ENCODE measurements at places on chromosomes 13 and 19.

- peak; percentile 72 for DNase-seq
Observed at GRCh38 chr19:3162418-3163229, 15.9 kb upstream of the S1PR4 start.

- DNase-seq = no peak
Observed at GRCh38 chr13:40966298-40966697, 52.8 kb downstream of the ELF1 start.

GRCh38 chr13:102993348-102993747 is 72.9 kb downstream of the SLC10A2 start:
- DNase-seq = no peak

DNA sequence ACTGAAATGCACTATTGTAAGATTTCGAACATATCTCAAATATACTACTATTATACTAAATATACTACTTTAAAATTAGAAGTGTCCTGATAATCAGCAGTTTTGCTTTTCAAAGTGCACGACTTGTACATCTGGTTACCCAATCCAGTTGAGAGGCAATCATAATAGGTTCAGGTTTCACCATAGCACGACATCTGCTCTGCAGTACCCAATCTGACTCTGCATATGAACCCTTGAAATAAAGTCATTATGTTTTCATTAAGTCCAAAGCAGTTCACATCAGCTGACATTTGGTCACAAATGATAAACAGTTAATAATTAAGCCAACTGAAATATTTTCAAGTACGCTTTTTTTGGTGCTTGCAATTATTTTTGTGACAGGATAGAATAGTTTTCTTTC is 90.6 kb downstream of the PCDH9 start:
- no peak for DNase-seq

DNA sequence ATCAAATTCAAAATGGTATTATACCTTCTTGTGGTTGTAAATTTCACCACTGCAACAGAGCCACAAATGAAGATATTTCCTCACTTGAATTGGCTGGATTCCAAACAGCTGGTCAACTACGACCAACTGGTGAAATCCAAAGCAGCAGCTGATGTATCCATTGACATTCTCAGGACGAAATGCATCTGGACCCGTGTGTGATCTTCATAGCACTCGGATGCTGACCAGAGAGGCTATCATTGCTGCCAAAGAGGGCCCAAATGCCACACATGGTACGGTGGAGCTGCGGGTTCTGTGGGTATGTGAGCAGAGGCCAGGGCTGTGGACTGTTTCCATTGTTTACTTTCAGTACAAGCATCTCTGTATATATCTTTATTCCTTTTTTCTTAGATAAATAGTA is 25.6 kb upstream of the PCCA start:
- no peak for DNase-seq

GRCh38 chr19:35559781-35560180 is 3.7 kb downstream of the ATP4A start:
- DNase-seq = no peak

DNA sequence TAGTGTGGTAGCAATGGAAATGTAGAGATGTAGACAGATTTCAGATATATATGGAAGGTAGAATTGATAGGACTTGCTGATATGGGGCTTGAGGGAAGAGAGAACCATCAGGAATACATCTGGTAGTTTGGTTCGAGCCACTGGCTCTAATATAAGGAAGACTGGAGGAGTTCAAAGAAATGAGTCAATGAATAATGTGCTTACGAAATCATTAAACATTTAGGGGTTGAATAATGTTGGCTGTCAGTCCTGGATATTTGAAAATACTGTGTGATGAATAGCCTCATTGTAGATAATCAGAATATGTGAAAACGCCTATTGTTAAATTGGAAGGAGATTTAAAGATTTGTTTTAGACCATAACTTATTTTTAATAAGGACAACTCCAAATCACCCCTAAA is 21.6 kb downstream of the SGCG start:
- DNase-seq = no peak

DNA sequence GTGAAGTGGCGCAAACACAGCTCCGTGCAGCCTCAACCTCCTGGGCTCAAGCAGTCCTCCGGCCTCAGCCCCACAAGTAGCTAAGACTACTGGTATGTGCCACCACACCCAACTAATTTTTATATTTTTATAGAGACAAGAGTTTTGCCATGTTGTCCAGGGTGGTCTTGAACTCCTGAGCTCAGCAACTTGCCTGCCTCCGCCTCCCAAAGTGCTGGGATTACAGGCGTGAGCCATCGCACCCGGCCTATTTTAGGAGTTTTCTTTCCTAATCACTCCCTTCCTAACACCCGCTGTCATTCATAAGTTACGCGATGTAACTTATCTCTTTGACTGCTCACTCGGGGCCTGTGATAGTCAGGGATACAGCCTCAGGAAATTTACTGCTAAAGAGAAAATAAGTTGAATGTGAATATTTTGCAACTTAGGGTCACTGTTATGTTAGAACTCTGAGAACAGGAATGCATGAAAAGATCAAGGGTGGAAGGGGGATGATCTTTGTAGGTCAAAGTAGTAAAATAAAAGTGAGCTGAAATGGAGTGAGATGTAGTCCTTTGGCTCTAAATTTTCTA is 140.3 kb downstream of the DCT start:
- DNase-seq = no peak

- no peak for DNase-seq
Observed at GRCh38 chr19:16026131-16026530, 50.2 kb upstream of the TPM4 start.

DNA sequence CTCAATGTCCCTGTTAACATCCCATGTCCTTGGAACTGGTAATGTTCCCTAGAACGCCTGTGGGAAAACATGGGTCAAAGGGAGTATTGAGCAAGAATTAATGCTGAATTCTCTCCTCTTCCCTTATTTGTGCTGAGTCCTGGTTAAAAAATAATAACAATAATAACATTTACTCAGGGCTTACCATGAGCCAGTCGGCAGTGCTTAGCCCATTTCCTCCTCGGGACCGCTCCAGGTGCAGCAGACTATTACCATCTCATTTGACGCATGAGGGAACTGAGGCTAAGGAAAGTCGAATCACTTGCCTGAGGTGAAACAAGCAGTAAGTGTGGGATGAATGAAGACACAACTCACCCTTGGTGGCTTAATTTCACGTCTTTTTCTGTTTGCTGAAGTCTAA is 33.6 kb upstream of the SLC15A1 start:
- DNase-seq = no peak

DNA sequence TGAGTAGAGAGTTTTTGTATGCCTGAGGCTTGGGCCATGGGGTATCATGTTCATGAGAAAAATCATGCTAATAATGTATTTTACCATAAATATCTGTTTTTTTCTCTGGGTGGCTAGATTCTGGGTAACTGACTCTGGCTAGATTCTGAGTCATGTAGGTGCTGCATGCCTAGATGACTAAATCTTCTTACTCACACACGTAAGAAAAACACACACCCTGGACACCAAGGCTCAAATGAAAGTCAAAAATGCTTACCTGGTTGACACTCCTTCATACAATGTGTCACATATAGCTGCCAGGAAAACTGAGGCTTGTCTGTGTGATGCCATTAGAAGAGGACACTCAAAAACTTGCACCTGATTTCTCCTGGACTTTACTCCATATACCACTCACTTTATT is 597.4 kb upstream of the SLITRK1 start:
- no peak for DNase-seq

DNA sequence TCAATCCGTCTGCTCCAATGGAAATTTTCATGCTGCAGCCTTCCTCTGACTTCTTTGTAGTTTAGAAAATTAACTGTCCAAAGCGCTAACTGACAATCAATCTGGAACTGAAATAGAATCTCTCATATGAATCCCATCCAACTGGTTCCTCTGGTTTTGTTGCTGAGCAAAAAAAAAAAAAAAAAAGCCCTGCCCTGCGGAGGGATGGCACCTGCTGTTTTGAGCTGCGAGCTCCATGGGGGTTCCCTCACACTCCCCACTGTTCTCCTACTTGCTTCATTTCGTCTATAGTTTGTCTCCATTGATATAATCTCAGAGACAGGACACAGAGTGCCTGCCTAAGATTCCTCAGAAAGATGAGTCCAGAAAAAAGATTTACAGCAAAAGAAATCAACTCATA is 33.4 kb downstream of the FAAP24 start:
- no peak for DNase-seq

GRCh38 chr13:70324519-70324918 is 216.3 kb upstream of the KLHL1 start:
- DNase-seq = no peak

- no peak for DNase-seq
Observed at GRCh38 chr13:99873141-99873540, 98.4 kb downstream of the ZIC5 start.

- DNase-seq = no peak
Observed at GRCh38 chr13:88704600-88705275, 1033.6 kb downstream of the SLITRK5 start.

- DNase-seq = no peak
Observed at GRCh38 chr13:20390526-20391175, 135.0 kb downstream of the CRYL1 start.

GRCh38 chr13:107907065-107907805 is 308.1 kb downstream of the LIG4 start:
- no peak for DNase-seq
